ENCODE measurements at places on chromosomes 2 and 18.

GRCh38 chr2:195561116-195561921, 95.7 kb upstream of the SLC39A10 start:
- DNase-seq: peak; percentile 40

DNA sequence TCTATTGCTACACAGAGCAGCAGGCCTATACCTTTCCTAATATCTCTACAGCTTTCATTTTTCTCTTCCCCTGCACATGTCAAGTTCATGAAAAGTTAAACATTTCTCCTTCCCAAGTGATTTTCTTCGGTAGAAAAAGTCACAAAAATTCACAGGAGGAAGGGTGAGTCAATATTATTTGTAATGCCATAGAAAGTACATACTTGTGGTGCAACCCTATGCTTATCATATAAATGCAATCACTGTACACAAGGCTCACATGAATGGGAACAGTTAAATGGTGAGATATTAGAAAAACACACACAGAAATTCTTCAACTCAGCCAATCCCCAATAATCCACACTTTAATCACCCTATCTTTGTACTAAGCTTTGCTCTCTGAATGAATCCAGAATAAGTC, 651.6 kb downstream of the LRRTM4 start:
- DNase-seq: no peak

- no peak for DNase-seq
Observed at GRCh38 chr2:172287190-172287589, 140.2 kb upstream of the ITGA6 start.

DNA sequence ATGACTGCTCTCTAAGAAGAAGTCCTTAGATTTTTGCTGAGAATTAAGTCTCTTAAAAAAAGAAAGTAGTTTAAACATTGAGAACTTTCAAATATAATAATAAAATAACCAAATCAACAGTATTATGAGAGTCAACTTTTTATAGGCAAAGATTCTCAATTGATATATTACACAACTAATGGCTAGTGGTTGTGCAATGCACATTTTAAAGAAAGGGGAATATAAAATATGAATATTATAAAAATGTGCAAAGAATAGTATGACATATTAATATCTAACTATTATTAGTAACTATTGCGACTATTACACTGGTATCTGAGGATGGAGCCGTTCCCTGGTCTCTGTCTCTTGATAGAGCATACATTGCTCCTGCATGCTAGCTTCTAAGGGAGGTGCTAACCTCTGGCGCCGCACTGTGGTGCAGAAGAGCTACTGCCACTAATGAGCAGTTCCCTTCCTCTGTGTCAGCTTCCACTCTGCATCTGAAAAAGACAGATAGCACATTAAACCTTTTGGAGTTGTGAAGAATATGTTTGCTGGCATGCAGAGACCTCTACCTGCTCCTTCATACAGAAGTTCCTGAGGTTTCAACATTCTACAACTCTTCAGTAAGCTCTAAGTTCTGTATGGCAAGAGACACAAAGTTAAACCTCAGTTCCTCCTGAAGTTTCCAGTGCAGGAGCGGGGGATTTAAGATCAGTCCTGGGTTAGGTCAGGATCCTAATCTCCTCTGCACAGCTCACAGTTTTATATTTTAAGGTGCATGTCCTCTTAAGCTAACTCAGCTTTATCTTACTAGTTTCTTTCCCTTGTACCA, 3.5 kb upstream of the SLC9A2 start:
- peak; percentile 51 for DNase-seq

DNA sequence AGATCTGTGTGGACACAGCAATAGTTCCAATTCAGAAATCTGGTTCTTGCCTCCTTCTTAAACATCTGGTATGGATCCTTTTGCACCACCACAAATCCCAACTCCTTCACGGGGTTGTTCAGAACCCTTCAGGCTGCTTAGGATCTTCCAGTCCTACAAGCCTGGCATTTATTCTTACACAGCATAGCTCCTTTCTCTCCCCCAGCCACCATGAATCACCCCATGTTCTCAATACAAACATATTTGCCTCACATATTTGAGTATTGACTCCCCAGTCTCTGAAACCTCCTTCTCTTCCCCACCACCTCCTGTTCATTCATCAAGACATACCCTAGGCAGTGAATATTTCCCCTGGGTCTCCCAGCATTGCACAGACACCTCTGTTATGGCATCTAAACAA, 155.2 kb downstream of the ALK start:
- peak; percentile 13 for DNase-seq

GRCh38 chr2:20541651-20542050, 94.8 kb downstream of the RHOB start:
- DNase-seq: no peak

DNA sequence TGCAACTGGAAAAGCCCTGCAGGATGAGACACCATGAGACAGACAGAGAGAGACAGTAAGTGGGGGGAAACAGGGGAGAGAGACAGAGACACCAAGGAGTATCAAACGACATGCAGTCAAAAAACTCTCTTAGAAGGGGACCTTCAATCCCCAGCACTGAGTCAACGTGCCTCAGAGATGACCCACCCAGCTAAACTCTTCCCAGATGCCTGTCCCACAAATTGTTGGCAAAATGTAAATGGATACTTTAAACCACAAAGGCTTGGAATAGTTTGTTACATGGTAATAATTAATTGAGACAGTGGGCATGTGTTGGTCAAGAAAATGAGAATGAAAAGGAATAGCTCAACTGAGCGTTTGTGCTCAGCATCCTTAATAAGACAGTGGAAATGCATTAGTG, 98.3 kb downstream of the GRB14 start:
- no peak for DNase-seq

GRCh38 chr18:13611142-13611600, 115.2 kb downstream of the FAM210A start:
- no peak for DNase-seq

- DNase-seq: no peak
Observed at GRCh38 chr2:61662990-61663389, 124.8 kb upstream of the XPO1 start.

- no peak for DNase-seq
Observed at GRCh38 chr2:234752966-234753365, 198.9 kb upstream of the SH3BP4 start.

DNA sequence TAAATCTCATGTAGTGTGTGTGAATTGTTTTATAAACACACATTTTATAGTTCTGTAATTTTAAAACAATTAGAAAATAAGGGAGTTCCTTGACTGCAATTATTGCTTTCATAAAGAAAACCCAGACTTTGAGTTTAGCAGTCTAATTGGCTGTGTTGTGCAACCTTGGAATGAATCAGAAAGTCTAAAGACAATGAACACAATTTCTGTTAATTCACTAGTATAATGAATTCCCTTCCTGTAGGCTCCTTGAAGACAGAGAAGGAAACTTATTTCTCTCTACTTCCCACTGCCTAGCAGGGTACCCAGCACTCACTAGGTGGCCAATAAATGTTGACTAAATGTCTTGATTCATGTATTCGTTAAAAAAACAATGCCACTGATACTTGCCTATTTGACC, 79.9 kb downstream of the ANTXR1 start:
- no peak for DNase-seq

GRCh38 chr2:52518678-52519077, 1248.9 kb upstream of the CHAC2 start:
- no peak for DNase-seq

DNA sequence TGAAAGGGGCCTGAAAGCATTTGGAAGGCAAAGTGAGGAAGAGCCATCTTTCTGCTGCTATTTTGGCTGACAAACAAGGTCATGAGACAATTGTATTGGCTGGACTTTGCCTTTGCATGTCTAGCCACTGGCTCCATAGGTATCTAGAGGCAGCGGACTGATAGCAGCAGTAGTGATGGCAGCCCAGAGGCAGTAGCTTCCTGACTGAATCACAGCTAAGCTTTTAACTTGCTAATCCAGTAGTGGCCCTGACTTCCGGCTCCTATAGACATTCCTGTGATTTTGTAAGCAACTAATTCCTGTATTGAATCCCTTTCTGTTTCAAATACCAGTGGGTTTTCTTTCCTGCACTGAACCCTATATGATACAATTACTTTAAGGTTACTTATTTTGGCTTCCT, 69.8 kb upstream of the PDE1A start:
- no peak for DNase-seq

GRCh38 chr2:10184421-10184820, 61.9 kb downstream of the RRM2 start:
- DNase-seq: no peak

- DNase-seq: no peak
Observed at GRCh38 chr2:71811157-71811556, 336.5 kb downstream of the CYP26B1 start.

GRCh38 chr2:9107168-9108025, 99.2 kb upstream of the ASAP2 start:
- no peak for DNase-seq

- DNase-seq: no peak
Observed at GRCh38 chr2:39498786-39499185, 61.7 kb upstream of the MAP4K3 start.

DNA sequence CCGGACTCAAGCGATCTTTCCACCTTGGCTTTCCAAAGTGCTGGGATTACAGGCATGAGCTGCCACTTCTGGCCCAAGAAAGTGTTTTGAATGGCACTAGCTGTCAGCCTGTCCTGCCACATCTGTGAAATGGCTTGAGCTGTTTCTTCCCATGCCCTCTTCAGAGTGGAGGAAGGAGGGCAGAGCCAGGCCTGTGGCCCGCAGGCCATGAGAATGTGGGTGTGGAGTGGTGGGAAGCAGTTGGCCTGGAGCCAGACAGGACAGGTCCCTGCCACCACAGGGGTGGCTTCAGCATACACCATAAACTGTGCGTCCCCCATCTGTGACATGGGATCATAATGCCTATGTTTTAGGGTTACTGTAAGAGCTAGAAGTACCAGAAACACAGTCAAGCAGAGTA, 6.5 kb downstream of the SLC66A3 start:
- DNase-seq: no peak

DNA sequence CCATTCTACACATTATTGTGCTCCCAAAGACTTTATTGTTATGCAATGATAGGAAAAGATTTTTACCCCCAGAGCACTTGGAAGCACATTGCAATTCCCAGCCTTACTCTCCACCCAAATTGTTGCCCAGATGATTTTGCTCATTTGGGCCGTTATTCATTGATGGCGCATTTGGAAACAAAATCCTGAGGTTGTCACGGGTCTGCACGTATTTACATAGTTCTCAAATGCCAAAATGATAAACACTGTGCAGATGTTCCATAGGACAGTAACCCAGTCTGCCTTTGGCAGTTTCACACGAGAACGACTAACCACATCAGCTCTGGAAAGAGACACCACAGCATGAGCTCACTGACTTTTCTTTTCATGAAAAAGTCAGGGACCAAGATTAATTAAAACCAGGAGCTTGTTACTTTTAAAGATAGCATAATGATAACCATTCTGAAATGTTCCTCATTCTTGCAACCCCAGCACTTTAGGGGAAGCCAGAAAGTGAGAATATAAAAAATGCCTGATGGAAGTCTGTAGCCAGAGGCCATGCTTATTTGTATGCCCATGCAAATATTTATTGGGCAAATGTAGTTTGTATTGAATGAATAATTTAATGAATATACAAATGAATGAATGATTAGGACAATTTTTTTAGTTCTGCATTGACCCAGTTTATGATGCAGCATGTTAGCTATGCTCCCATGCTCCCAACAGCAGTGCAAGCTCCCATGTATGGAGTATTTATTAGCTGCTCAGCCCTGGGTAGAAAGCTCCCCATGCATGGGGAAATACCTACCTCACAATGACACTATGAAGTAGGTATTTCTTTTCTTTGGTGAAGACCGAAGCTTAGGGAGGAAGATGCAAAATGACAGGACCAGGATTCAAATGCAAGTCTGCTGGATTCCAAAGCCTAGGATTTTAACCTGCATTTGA, 84.6 kb downstream of the MAIP1 start:
- DNase-seq: peak; percentile 74

DNA sequence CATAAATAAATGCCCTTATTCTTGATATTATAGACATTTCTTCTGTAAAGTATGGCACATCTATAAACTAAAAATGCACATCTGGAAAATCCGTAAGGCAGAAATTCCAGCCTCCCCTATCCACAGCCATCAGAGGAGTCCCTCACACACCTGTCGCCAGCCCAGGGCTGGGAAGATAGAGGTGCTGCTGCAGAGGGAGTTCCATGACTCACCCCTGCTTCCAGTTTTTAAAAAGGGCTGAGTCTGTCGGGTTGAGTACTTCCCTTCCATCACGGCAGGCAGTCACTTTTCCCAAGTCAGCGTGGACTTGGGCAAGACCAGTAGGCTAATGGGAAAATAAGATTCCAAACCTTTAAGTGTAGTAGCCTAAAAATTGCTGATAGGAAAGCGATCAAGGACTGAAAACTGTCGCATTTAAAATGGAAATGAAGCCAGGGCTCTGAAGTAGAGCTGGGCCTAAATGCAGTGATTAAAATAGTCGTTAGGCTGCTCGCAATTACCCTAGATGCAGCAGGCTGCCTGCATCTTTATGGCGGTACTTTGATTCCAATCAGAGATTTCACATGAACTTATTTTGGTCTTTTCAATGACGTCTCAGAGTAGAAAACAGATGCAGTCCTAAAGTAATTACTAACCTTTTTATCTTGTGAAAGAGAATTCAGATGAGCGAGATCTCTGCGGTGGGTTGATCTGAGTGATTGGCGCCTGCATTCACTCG, 280.5 kb downstream of the AGAP1 start:
- DNase-seq: no peak

- DNase-seq: no peak
Observed at GRCh38 chr18:77648411-77648810, 398.8 kb downstream of the GALR1 start.

DNA sequence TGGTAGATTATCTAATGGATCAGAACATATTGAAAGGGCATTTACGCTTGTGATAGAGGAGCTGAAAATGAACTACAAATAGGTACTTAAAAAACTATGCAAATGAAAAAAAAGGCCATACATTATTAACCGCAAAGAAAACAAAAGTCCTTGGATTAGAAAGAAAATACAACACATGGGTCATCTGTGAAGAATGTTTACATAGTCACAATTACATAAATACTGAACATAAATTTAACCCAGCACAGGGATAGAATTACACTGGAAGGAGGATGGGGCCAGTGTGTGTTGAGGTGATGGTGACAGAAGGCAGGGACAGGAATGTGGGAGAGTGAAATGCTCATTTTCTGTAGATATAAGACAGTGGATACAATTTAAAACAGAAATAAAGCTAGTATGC, 6.6 kb downstream of the NTSR2 start:
- no peak for DNase-seq

DNA sequence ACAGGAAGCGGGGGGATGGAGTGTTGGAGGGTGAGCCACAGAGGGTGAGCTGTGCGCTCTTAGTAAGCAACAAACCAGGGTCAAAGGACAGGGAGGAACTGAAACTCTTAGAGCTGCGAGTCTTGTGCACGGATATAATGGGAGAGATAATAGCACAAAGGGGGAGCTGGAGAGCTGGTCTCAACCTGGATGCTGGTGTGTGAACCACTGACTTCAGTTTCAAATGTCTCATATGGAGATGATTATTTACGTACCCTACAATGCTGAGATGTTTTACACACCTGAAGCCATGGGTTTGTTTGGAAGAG, 35.9 kb downstream of the PTGR3 start:
- no peak for DNase-seq

GRCh38 chr2:134333646-134334189, 79.8 kb downstream of the MGAT5 start:
- no peak for DNase-seq

- peak; percentile 55 for DNase-seq
Observed at GRCh38 chr2:143513081-143513480, 383.9 kb downstream of the ARHGAP15 start.

All from fibroblast of the conjunctiva (primary cell).